ENCODE measurements at places on chromosomes 6 and 20.

DNA sequence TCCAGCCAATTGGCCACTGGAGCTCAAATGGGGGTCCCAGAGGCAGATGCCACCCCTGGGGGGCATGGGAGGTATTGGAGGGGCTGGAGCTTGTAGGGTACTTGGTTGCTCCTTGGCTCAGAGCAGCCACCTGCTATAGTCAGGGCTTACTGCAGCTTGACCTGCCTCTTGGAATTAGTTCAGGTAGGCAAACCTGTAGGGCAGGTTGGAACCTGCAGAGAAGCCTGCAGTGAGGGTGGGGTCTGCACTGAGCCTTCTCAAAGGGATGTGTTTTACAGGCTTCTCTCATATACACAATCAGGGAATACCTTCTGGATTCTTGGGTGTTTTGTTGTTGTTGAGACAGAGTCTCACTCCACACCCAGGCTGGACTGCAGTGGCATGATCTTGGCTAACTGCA lies 94.2 kb upstream of the MYL9 start:
- DNase-seq, result no peak

DNA sequence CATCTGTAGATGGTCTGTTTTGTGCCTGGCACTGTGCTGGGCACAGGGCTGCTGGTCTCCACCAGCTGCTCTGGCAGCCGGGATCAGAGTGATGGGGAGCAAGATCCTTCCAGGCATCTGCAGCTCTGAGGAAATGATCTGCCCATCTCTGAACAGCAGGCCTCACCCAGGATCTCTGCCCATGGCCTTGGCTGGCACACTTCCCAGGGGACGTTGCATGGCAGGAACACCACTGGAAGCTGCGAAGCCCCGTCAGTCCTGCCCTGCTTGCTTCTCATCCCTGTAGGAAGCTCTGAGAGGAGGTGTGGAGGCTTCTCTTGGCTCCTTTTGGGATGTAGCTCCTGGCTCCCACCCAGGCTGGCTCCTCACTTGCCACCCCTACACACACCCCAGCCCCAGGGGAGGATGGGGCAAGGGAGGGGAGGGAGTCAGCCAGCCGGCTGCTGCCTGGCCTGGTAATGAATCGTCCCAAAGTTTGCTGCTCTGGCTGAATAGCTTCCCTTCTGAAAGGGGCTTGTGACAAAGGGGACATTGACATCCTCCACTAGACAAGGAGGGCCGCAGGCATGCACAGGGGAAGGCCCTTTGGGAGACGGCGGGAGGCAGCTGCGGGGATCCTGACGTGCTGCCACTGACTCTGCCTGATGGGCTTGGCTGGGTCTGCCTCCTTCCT lies 108.9 kb downstream of the VEGFA start:
- DNase-seq, result no peak

- no peak for DNase-seq
Observed at GRCh38 chr20:25573288-25574251, 11.8 kb downstream of the NINL start.

- no peak for DNase-seq
Observed at GRCh38 chr6:13406781-13407180, 78.4 kb upstream of the TBC1D7 start.

DNA sequence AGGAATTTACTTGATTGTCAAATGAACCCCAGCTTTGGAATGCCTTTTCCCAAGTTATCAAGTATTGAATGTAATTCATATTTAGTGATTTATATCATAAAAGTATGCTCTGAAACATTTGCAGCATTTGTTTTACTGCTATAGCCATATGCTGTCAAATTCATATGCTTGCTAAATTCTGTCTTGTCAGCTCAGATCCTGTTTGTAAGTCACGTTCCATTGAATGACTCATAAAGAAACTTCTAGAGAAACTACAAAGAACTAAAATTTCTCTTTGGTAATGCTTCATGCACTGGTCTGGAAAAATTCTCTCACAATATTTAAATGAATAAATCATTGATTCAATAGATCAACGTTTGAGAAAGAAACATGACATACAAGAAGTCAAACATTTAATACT lies 445.9 kb downstream of the PHF3 start:
- no peak for DNase-seq

DNA sequence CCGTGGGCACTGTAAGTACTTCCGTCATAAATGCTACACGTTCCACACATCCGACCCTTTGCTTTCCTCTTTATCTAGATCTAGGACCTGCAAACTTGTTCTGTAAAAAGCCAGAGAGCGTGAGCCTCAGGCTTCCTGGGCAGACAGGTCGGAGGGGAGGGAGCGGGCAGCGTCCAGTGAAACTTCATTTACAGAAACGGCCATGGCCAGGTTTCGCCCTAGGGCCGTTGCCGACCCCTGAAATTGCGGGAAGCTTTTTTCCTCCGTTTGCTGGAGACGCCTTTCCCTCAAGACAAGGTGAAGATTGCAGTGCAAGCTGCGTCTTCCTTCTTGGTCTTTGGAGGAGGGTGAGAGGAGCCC lies 155.4 kb downstream of the DLL1 start:
- no peak for DNase-seq

GRCh38 chr6:140020207-140020791 lies 645.9 kb upstream of the CITED2 start:
- no peak for DNase-seq

DNA sequence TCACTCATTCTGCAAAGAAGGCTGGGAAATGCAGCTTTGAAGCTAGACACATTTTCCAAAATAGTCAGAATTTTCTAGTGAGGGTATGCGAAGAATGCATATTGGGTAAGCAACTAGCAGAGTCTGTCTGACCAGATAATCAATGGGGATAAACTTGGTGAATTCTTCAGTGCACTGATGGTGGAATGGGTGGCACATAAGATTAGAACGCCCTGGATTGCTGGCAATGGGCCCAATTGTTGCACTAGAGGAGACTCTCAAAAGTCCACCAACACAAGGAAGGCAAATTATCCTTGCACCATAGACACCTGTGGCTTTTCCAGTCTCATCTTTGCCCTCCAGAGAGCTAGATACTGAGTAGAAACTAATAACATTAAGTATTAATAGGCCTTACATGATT lies 167.6 kb downstream of the PTPRT start:
- DNase-seq, result no peak

DNA sequence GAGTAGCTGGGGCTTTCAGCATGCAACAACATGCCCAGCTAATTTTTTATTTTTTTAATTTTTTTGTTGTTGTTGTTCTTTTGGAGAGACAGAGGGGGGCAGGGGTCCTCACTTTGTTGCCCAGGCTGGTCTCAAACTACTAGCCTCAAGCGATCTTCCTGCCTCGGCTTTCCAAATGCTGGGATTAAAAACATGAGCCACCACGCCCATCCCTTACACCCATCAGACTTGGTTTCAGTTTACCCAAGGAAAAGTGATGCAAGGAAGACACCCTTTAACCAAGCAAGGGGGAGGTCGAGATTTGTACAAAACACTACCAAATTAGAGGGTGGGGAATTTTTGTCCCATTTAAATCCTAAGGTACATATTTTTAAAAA lies 210.1 kb downstream of the ARHGAP18 start:
- no peak for DNase-seq

DNA sequence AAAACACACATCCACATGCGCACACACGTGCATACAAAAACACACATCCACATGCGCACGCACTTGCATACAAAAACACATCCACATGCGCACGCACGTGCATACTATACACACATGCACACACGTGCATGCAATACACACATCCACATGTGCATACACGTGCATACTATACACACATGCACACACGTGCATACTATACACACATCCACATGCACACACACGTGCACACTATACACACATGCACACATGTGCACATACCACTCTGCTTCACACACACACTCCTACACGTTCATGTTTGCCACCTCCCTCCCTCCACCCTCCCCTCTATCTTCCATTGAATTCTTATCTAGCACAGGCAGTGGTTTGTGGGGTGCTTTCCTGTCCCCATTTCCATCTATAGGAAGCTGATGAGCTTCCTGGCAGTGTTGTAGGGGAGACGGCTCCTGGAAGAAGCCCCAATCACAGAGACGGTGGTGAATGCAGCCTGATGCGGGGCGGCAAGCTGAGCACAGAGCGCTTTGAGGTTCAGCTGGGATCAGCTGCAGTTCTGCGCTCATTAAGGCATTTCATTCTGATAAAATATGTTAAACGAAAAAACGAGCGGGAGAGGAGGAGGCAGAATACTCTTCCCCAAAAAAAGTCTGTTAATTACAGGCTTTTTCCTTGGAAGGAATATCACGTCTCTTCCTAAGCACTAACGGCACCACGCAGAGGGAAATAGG lies 287.7 kb downstream of the TAF4 start:
- DNase-seq, result no peak

DNA sequence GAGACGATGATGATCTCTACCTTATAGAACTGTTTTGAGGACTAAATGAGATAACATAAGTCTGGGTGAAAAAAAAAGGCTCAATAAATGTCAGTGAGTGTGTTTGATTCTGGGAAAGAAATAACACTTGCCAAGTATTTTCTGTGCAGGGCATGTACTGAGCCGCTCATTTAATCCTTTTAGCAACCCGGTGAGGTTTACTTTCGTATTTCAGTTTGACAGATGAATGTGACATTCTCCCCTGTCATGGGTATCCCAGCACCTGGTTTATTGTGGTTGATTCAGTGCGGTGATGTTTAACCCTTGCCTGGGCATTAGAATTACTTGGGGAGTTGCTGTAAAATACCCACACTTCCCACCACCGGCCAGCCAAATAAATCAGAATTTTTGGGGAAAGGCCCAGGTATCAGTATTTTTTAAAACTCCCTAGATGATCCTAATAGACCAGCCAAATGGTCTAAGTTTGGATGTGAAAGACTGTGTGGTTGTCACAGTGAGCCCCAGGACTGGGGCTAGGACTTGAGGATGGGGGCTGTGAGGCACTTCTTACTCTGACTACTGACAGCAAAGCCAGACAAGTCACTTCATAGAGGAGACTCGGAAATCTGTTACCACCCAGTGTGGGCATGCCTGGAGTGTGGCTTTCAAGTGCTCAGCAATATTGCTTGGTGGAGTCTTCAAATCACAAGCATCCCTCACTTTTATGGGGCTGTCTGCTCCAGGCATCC lies 100.2 kb upstream of the KCNG1 start:
- no peak for DNase-seq

- DNase-seq, result no peak
Observed at GRCh38 chr6:19827903-19828302, 9.3 kb upstream of the ID4 start.

DNA sequence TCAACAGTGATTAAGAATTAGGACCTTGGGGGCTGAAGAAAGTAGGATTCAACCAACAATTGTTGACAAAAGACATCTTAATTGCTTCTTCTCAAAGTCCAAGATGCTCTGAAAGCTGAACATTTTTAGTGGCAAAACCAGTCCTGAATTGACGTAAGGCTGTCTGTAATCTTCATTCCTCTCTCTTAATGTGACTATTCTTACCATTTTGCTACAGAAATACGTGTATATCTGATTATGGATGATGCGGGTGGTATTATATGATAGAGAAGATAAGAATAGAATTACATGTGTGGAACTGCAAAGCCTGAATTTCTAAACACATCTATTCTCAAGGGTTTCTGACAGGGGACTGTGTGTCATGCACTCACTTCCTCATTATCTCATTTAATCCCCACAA lies 130.3 kb upstream of the SASH1 start:
- DNase-seq, result no peak

DNA sequence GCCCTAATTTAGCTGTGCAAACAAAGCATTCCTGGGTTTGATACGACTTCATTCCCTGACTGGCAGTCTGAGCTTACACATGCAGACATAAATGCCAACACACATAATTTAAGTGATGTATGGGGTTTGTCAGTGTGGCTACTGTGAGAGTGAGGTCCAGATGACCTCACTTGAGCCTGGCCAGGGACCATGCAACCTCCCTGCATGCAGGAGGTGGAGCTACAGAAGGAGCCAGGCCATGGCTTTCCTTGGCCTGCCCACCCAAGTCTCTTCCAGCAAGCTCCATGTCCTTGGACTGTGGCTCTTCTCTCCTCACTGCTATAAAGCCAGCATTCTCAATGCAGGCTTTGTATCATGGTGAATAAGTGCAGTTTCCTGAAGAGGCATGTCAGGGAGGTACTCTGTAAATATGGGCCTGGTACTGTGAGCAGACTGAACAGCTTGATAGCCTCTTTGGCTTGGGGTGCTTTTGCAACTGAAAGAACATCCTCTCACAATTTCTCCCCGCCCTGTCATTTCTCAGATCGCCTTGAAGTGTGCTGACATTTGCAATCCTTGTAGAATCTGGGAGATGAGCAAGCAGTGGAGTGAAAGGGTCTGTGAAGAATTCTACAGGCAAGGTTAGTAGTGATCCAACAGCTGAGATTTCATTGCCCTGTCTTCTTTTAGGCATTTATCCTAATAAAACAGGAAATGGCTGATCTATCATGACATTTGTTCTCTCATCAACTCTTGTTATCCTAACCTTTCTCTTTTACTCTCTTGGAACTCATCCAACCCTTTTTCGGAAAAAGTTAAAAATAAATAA lies 69.2 kb downstream of the MTFR2 start:
- no peak for DNase-seq

DNA sequence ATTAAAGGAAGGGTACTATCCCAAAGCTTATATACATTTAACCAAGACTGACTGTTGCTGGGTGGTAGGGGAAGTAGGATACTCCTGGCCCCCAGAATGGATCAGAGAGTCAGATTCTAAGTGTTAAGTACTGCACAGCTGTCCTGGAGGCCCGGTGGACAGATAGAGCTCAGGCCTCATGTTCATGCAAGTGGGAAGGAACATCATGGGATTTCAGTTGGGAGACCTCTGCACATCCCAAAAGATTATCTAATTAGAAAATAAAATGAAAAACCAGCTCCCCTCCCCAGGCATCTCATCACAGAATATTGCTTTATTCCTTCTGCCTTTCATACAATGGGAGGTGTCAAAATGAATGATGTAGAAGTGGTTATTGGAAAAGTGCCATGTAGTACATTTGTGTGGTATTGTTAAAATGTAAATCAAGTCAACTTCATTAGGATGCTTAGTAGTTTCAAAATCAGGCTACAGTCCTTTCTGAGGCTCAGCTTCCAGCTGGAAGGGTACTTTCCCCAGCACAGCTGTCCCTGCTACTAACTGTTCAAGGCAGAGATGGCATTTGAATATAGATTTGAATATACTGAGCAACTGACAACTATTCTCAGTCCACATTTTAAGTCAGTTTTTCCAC lies 82.9 kb downstream of the SLC35B3 start:
- DNase-seq, result no peak

GRCh38 chr6:147126618-147127022 lies 77.6 kb upstream of the STXBP5 start:
- no peak for DNase-seq

GRCh38 chr20:35870541-35871258 lies 83.6 kb downstream of the SCAND1 start:
- DNase-seq, result no peak

DNA sequence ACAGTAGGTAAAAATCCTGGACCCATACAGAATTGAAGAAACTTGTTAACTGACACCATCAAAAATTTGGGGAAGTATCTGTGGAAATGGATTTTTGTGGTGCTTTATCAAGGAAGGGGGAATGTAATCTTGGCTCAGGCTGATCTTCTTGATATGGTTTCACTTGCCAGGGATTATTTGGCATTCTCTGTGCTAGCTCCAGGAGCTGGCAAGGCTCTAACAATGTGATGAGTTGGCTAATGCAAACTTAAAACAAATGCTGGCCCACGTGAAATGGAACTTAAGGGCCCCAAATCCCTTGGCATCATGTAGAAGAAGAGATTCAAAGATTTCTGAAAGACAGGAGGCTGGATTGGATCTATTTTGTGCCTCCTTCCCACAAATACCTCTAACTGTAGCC lies 13.1 kb downstream of the KCNS1 start:
- no peak for DNase-seq

All from GM10248 (cell line).